ENCODE measurements at places on chromosomes 7 and 10.

- no peak for DNase-seq
Observed at GRCh38 chr10:84344526-84344925, 16.1 kb downstream of the CCSER2 start.

DNA sequence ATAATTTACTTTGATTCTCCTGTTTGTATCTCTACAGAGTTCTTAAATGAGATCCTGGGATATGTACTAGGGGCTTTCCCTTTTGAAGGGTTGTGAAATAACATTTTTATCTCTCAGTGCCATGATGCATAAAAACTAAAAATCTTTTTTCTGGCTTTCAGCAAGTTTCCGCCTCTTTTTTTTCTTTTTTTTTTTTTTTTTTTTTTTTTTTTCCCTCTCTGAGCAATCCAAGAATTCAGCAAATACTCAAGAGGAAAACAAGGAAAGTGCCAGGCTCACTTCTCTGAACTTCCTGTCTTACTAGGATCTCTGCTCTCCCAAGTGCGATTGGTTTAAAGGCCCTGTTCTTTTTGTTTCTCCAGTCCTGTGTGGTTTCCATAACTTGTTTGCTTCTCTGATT is 79.9 kb downstream of the HYCC1 start:
- no peak for DNase-seq

- no peak for DNase-seq
Observed at GRCh38 chr10:107054469-107055156, 109.9 kb downstream of the SORCS1 start.

DNA sequence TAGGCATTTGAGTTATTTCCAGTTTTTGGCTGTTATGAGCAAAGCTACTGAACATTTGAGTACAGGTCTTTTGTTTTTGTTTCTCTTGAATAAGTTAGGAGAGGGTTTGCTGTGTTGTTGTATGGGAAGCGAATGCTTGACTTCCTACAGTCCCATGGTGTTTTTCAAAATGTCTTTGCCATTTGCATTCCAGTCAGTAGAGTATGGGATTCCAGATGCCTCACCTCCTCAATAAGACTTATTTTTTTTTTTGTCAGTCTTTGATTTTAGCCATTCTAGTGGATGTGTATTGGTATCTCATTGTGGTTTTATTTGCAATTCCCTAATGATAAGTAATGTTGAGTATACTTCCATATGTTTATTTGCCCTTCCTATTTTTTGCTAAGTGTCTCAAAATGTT is 19.4 kb downstream of the CDK13 start:
- DNase-seq: no peak

- no peak for DNase-seq
Observed at GRCh38 chr10:16481052-16481728, 40.5 kb downstream of the C1QL3 start.

DNA sequence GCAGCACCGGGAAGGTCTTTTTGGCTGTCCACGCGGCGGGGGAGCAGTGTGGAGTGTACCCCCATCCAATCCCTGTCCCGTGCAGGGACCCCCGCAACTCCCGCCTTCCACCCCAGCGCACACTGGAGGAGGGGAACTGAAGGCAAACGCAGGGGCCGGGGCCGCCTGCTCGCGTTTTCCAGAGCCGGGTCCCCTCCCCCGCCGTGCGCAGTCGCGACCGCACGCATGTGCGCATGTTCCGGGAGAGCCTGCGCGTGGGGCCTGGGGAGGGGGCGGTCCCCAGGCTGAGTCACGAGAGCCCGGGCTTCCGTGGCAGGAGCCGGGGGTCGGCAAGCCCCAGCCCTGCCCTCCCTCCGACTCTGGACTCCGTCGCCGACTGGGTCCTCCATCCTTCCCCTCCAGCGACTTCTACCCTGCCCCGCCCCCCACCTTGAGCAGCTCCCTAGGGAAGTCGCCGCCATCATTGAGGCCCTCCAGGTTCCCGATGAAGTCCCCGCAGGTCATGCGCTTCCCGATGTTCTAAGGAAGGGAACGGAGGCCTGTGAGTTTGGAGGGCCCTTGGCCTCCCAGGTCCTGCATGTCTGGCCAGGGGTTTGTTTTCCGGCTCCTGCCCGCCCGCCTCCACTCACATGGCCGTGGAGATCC is 8.0 kb downstream of the PSD start:
- DNase-seq: no peak

DNA sequence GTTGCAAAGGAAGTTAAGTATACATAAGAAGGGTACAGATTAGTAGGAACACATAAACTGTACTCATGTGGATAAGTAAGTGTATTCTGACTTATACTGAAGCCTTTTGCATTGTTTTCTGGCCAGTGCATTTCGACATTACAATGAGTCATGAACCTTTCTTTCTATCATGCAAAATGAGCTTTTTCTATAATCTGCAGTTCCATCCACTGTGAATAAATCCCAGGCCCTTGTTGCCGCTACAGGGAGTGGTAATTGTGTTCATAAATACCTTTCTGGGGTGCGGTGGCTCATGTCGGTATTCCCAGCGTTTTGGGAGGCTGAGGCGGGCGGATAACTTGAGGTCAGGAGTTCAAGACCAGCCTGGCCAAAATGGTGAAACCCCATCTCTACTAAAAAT is 858.3 kb downstream of the GRM8 start:
- no peak for DNase-seq

DNA sequence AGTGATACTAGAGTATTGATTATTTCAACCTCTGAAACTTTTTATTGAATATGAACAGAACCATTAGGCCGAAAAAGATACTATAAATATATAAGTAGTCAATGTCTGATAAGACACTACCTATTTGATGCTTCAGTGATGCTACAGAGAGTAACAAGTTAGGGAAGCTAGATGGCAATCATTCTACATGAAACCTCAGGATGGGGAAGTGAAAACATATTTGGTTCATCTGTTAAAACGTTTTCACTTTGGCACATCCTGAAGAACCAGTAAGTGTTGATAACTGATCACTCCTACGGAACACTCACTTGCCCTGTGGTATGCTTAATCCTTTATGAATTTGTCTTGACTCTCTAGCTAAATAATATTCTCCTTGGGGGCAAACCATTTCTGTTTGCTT is 1064.9 kb downstream of the NXPH1 start:
- no peak for DNase-seq

GRCh38 chr7:102189756-102190155 is 96.9 kb upstream of the SH2B2 start:
- no peak for DNase-seq

GRCh38 chr10:60441515-60441914 is 51.8 kb upstream of the ANK3 start:
- peak; percentile 8 for DNase-seq

DNA sequence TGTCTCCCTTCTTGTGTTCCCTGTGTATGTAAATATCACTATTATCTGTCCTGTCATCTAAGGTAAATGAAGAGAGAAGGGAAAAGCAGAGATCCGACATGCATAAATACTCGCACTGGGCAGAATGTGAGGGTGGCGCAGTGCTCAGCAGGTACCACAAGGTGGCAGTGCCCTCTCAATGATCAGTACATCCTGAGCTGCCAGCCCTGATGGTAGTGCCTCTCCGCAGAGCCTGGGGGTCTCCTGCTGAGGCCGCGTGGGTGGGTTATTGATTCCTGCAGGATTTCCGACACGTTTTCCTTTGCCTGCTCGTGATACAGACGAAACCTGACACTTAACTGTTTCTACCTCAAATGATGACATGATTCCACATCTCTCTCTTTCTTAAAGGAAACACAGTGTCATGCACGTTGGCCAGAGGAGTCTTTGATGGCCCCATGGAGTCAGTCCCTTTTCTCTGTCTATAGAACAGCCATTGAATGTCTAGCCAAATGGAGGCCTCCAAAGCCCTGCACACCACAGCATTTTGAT is 19.8 kb downstream of the RGR start:
- peak; percentile 53 for DNase-seq

GRCh38 chr7:130189343-130189742 is 15.9 kb downstream of the TMEM209 start:
- DNase-seq: no peak

DNA sequence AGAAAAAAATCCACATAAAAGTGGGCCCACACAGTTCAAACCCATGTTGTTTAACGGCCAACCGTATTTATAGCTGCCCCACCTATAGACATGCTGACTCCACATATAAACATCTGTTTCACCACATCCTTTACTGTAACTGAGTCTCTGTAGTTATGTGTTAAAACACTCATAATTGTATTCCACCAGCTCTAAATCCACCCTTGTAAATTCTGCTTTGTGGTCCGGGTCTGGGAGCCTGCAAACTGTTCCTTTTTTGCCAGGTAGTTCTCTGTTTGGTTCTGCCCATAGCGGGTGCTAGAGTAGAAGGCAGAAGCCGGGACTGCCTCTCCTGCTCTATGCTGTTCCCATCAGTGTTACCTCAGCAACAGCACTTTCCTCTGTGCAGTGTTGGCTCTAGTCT is 20.2 kb upstream of the FHIP2A start:
- DNase-seq: no peak

DNA sequence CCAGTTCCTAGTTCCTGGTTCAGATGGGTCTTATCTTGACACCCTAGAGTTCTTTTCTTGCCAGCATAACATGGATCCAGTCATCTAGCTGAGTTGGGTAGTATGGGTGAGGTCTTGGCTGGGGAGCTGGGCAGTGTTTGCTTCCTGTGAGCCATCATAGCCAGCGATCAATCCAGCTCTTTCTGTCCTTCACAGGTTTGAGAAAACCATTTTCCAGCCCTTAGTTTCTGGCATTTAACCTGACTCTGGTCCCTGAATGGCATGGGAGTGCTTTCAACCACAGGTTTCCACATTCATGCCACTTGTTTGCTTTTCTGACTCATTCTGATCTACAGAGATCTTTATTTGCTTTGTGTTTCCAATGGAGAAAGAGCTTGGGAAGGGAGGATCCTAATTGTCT is 8.6 kb downstream of the SLC13A1 start:
- peak; percentile 53 for DNase-seq

- no peak for DNase-seq
Observed at GRCh38 chr7:132083537-132084123, 492.6 kb downstream of the PLXNA4 start.

DNA sequence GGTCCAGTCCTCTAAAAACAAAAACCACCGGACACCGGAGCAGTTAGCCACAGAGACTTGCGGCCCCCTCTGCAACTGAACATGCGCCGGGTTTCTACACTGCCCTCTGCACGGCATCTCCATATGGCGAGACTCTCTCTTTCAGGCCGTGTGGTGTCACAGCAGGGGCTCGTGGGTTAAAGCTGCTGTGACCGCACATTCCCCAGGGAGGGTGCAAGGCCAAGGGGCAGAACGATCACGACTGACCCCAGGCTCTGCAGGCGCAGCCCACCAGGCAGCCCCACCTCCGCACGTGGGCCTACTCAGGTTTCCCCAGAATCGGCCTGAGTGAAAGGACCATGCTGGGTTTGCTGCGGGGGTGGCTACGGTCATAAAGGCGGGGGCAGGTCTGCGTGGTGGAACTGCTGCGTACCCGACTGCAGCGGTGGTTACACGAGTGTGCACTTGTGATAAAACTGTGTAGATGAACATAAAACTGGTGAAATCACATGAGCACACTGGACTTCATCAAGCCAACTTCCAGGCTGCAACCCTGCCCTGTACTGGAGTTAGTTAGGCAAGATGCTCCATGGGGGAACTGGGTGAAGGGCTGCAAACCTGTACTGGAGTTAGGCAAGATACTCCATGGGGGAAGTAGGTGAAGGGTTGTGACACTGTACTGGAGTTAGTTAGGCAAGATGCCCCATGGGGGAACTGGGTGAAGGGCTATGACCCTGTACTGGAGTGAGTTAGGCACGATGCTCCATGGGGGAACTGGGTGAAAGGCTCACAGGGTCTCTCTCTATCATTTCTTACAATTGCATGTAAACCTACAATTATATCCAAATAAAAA is 81.4 kb upstream of the PPP2R2D start:
- no peak for DNase-seq

GRCh38 chr7:30330134-30331111 is 46.0 kb downstream of the ZNRF2 start:
- DNase-seq: peak; percentile 58

GRCh38 chr10:14687340-14687739 is 87.4 kb downstream of the FAM107B start:
- DNase-seq: no peak

- no peak for DNase-seq
Observed at GRCh38 chr10:121132273-121132672, 281.1 kb downstream of the WDR11 start.

GRCh38 chr7:151867912-151868311 is 9.0 kb downstream of the PRKAG2 start:
- DNase-seq: no peak

GRCh38 chr10:102152545-102152890 is 329 bp downstream of the NOLC1 start:
- no peak for DNase-seq

- DNase-seq: no peak
Observed at GRCh38 chr10:52993109-52993508, 220.5 kb upstream of the MBL2 start.

GRCh38 chr10:44761076-44761475 is 150.1 kb upstream of the TMEM72 start:
- DNase-seq: no peak

DNA sequence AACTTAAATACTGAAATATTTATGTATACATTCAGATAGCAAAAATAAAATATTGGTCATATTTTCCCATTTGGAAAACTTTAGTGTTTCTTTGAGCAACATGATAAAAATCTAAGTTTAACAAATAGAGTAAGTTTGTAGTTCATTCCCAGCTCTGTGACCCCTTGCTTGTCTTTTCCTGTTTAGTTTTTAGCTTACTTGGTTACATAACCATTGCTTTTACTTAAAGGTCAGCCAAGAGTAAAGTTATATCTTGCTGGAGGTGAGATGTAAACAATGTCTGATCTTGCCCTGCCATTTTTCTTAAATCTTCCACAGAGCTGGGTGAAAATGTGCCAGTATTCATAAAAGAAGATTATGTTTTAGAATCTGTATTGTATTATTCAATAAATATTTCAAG is 46.7 kb upstream of the MDFIC start:
- no peak for DNase-seq

DNA sequence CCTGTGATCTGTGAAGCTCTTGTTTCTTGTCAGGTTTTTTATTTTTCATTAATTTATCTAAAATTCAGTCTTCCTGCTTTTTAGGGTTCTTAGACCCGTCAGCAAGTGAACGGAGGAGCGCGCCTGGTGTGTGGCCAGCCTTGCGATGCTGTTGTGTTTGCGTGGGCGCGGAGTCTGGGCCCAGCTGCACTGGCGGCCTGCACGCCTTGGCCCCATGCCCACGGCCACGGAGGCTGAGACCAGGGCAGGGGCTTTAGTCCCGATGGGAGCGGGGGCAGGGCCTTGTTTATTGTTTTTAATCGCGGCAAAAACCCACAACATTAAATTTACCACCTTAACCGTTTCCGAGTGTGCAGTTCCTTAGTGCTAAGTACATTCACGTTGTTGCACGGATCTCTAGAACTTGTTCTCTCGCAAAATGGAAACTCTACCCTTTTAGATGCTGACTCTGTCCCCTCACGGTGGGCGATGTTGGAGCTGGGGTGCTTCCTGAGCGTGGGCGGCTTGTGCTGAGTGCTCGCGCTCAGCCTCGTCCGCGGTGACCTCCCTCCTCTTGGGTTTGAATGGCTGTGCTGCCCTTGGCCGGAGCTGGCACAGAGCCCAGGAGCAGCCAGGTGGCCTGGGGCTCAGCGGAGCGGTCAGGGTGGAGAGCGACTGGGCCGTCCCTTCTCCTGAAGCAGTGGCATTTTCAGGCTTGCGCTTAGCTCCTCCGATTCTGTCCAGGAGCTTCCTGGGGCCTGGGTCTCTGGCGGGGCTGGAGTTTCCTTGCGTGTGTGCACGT is 69.1 kb downstream of the INPP5A start:
- DNase-seq: no peak

GRCh38 chr10:7340179-7340874 is 70.5 kb downstream of the SFMBT2 start:
- no peak for DNase-seq

GRCh38 chr10:20890491-20891337 is 6.4 kb downstream of the NEBL start:
- DNase-seq: no peak

GRCh38 chr7:117654780-117655179 is 175.0 kb downstream of the CFTR start:
- no peak for DNase-seq
